NCI-H774 (cell line): ENCODE measurements at places on chromosomes 6 and 20.

DNA sequence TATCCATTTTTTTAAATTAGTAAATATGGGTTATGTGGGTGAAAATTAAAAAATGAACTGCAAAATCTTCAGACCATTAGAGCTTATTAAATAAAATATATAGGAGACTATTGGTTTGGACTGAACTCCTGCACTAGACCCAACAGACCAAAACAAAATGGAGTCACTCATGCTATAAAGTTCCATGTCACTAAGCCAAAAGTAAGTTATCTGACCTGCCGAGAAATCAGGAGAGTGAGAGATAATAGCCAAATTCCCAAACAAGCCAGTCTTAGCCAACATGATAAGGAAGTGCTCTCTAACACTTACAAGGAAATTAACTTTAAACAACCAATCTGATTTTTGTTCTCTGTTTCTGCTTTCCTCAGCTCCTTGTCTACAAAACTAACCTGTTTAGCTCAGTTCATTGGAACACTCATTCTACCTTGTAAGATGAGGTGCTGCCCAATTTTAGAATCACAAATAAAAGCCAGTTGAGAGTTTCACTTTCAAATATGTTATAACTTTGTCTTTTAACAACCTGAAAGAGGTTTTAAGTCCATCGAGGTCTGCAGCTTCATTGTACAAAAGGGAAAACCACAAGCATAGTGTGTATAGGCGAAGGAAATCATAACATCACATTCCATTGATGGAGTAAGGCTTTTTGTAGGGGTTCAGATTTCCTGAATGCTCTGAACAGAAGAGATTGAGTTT, 220.5 kb downstream of the TENT5A start:
- DNase-seq: no peak

DNA sequence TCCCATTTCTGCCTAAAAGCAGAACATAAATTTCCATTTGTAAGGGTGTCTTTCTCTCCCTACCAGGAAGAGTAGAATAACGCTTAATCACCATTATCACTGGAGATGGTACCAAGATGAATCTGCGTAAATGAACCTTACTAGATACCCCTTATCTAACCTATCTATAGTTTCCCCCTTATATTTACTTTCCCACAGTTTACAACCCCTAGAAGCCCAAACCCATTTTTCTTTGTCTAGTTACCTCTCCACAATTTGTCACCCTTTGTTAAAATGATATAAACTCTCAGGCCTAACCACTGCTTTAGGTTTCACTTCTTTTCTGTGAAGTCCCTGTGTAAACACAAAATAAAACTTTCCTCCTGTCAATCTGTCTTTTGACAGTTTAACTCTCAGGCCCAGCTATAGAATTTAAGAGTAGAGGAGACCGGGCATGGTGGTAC, 45.5 kb downstream of the PCNA start:
- no peak for DNase-seq

- DNase-seq: no peak
These were observed 8.9 kb upstream of the SOX12 start for GRCh38 chr20:316316-317068.

- no peak for DNase-seq
These were observed 18.3 kb downstream of the MPC1 start for GRCh38 chr6:166364456-166364855.

GRCh38 chr20:906001-906520, 10.1 kb downstream of the ANGPT4 start:
- no peak for DNase-seq

GRCh38 chr6:7784706-7785105, 58.8 kb downstream of the BMP6 start:
- DNase-seq: no peak

- DNase-seq: peak; percentile 18
These were observed 26.2 kb downstream of the SLCO4A1 start for GRCh38 chr20:62668441-62669027.
